ENCODE measurements at places on chromosomes 3 and 15.

DNA sequence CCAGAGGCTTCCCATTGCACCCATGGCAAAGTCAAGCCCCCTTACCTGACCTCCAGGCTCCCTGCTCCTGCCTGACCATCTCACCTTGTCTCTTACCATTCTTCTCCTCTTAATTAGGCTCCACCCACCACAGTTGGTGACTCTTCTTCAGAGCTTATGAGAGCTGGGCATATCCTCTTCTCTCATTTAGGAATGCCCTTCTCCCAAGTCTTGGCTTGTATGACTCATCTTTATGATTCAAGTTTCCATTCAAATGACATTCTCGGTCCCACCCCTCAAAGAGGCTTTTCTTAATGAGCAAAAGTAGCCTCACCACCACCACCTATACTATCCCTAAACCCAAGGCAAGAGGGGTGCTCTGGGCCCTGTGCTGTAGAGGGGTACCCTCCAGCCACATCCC is 55.3 kb upstream of the NUDT16 start:
- DNase-seq = no peak

GRCh38 chr3:142850395-142851023 is 38.4 kb downstream of the PCOLCE2 start:
- no peak for DNase-seq

GRCh38 chr3:114608293-114608692 is 314.5 kb downstream of the TIGIT start:
- DNase-seq = no peak

DNA sequence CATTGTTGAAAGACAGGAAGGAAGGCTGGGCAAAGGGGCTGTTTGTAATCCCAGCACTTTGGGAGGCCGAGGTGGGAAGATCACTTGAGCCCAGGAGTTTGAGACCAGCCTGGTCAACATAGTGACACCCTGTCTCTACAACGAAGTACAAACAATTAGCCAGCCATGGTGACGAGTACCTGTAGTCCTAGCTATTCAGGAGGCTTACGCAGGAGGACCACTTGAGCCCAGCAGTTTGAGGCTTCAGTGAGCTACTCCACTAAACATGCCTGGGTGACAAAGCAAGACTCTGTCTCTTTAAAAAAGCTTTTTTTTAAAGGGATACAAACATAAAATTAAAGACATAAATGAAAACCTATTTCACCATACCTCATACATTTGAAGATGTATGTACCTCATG is 11.1 kb downstream of the SERP1 start:
- no peak for DNase-seq

DNA sequence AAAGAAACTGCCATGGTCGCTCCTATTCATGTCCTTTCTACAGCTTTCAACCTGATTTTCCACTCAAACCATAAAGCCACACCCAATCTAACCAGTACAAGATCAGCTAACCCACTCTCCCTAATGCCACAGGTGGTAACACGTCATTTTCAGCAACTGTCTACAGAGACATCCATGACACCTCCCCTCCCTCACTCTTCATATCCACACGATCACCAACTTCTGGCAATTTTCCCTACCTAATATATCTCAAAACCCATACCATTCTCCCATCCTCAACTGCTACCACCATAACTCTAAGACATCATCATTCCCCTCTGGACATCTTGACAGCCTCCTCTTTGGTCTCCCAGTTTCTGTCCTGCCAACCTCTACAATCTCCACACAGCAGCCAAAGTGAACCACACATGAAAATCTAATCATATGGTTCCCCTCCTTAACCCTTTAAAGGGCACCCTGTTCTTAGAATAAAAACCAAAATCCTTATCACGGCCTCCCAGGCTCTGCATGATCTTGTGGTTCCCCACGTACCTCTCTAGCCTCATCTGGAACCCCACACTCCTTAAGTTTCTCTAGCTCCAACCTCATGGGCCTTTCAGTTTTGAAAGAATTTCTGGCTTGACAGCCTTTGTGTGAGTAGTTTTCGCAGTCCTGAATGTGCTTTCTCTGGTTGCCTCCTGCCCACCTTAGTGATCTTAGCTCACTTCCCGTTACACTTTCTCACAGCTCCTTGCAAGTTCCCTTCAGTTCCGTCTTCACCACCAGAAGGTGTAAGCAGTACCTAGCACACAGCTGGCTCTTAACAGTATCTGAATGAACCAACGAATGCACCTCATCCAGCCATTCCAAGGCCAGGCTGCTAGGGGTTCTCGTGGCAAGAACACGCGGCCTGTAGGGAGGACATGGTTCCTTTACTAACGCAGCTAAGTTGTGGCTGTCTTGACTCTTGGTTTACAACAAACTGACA is 33.4 kb downstream of the SPINK8 start:
- DNase-seq = no peak

GRCh38 chr15:23384371-23384770 is 29.8 kb downstream of the GOLGA8S start:
- DNase-seq = no peak

Measured in stimulated activated CD8-positive, alpha-beta memory T cell treated with anti-CD3 and anti-CD28 coated beads, Interleukin-12 subunit alpha, Interleukin-12 subunit beta, amount 100 ng/mL, for 1 hour (primary cell).